ENCODE measurements at places on chromosomes 1 and 21. TPM values are rescaled to one million over a fixed set of nuclear protein-coding genes. Genes with fewer than 3 reads are reported as not detected.

Gene SPRR1B
- total RNA-seq, result 1.1 TPM

Gene ZNF683
- total RNA-seq, result not detected

Gene FMO1
- total RNA-seq, result not detected

Gene RPTN
- total RNA-seq, result not detected

Gene GRIK1
- not detected for total RNA-seq

Gene CD5L
- not detected for total RNA-seq

Gene SMIM1
- 10.3 TPM for total RNA-seq

Gene IL24
- not detected for total RNA-seq

Gene HSD3B2
- total RNA-seq, result not detected

Gene SPATA45
- not detected for total RNA-seq

Gene SAMD11
- 152 TPM for total RNA-seq

Gene FH
- 61.2 TPM for total RNA-seq

Gene KMO
- total RNA-seq, result not detected

Gene PGBD5
- total RNA-seq, result 1.2 TPM

Gene HUNK
- total RNA-seq, result 6.5 TPM

Gene TRIM46
- total RNA-seq, result 4.2 TPM

Gene FMOD
- total RNA-seq, result 2.9 TPM

Gene PDE4B
- 20.5 TPM for total RNA-seq

GRCh38 chr1:216190438-216190837 lies 232.8 kb downstream of the USH2A start:
- no peak overlapping the region for H3K4me3 ChIP-seq
- no peak for DNase-seq
- no peaks in the 10 kb centered on the region for H3K4me1 ChIP-seq
- H3K27ac ChIP-seq, result no peak overlapping the region

DNA sequence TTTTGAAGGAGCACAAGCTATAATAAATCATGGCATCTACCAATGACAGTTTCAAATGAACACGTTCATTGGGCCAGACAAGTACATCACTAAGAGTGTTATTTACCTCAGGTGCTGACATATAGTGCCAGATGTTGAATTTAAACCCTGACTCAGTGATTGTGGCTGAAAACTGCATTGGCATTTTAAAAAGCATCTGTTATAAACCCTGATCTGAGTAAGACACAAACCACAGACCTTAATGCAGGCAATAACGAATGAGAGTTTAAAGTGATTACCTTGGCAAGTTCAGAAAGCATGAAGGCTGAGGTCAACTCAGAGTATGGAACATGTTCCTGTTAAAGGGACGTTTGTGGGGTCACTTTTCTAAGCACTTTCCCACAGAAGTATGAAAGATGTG lies 865.1 kb upstream of the TMPRSS15 start:
- H3K4me1 ChIP-seq, result no peaks in the 10 kb centered on the region
- H3K36me3 ChIP-seq, result no peaks in the 10 kb centered on the region
- DNase-seq, result no peak
- no peak overlapping the region for H3K4me3 ChIP-seq
- no peaks in the 10 kb centered on the region for H3K27me3 ChIP-seq

DNA sequence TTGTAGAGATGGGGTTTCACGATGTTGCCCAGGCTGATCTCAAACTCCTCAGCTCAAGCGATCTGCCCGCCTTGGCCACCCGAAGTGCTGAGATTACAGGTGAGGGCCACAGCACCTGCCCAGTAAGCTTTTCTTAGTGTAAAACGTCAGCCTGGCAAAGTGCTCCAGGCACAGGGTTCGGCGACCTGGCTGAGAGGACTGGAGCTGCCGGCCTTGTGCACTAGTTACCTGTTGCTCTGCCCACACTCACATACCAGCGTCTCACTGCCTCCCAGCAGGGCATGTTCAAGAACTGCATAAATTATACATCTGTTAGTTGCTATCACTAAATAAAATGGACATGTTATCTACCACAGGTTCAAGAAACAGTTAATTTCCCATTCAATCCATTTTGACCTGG lies 55.2 kb downstream of the DEGS1 start:
- DNase-seq, result peak; percentile 52
- no peaks in the 10 kb centered on the region for H3K4me1 ChIP-seq
- H3K27me3 ChIP-seq, result no peaks in the 10 kb centered on the region

GRCh38 chr1:42368096-42368795 lies 12.3 kb upstream of the RIMKLA start:
- H3K4me3 ChIP-seq, result no peak overlapping the region
- H3K27me3 ChIP-seq, result peaks cover 12% of the 10 kb centered on the region
- no peak overlapping the region for H3K27ac ChIP-seq
- no peaks in the 10 kb centered on the region for H3K36me3 ChIP-seq

DNA sequence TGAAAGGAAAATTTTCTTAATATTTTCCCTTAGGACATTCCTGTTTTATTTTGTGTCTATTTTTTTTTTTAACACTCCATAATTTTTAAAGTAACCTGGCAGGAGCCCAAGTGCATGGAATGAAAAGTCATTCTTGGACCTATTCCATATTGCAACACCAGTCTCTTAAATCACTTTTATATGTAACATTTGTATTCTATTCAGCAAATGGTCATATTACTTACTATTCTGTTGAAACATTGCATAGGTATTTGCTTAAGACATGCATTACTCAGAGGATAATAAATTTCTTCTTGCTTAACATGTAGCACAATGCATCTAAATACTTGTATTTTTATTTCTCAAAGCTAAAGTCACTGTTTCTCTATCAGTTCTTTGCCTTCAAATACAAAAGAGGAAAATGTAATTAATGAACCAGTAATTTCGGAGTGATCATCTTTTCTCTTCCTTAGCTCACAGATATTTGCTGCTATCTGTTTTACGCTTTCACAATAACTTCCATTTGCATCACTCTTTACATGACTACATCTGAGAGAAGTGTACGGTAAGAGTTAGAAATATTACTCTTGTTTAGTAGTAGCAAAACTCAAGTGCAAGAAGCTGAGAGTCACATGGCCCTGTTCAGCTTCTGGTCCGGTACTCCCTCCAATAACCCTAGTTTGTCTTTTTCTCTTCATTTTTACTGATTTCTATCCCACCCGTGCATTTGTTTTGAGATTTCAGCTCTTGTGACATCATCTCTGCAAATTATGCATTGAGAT lies 394.8 kb downstream of the USP25 start:
- no peaks in the 10 kb centered on the region for H3K27me3 ChIP-seq
- no peak overlapping the region for H3K27ac ChIP-seq
- DNase-seq, result no peak

GRCh38 chr1:41072051-41072450 lies 50.5 kb upstream of the SLFNL1 start:
- no peak for DNase-seq
- H3K4me3 ChIP-seq, result no peak overlapping the region
- no peaks in the 10 kb centered on the region for H3K27me3 ChIP-seq
- no peaks in the 10 kb centered on the region for H3K4me1 ChIP-seq

DNA sequence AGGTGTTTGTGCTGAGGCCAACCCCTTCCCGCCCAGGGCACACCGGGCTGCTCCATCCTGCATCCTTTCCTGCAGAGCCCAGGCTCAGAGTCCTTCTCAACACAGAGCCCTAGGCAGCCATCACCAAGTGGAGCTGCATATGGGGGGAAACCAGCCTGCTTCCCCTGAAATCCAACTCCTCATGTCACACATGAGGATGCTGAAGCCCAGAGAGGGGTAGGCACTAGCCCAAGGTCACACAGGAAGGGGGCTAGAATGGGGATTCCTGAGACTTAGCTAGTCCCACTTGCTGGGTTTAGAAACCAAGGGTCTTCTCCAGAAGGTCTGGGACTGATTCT lies 5.5 kb upstream of the TNFRSF1B start:
- H3K4me3 ChIP-seq, result no peak overlapping the region
- H3K27me3 ChIP-seq, result peaks cover 3% of the 10 kb centered on the region
- H3K4me1 ChIP-seq, result peaks cover 6% of the 10 kb centered on the region
- DNase-seq, result no peak
- no peaks in the 10 kb centered on the region for H3K36me3 ChIP-seq

- H3K4me1 ChIP-seq, result peaks cover 11% of the 10 kb centered on the region
- H3K27ac ChIP-seq, result no peak overlapping the region
- no peak for DNase-seq
- H3K36me3 ChIP-seq, result peaks cover 39% of the 10 kb centered on the region
- H3K4me3 ChIP-seq, result peak overlapping the region; percentile 99
Observed at GRCh38 chr1:169110236-169110635, 3.7 kb downstream of the ATP1B1 start.

- no peaks in the 10 kb centered on the region for H3K4me1 ChIP-seq
- peaks cover 35% of the 10 kb centered on the region for H3K27me3 ChIP-seq
- no peaks in the 10 kb centered on the region for H3K36me3 ChIP-seq
- peak; percentile 24 for DNase-seq
- H3K4me3 ChIP-seq, result no peak overlapping the region
Observed at GRCh38 chr1:116164604-116165368, 53.6 kb downstream of the MAB21L3 start.

- peaks cover 6% of the 10 kb centered on the region for H3K4me1 ChIP-seq
- no peak overlapping the region for H3K4me3 ChIP-seq
- DNase-seq, result no peak
- no peaks in the 10 kb centered on the region for H3K27me3 ChIP-seq
- H3K36me3 ChIP-seq, result no peaks in the 10 kb centered on the region
Observed at GRCh38 chr1:90175490-90176167, 180.7 kb downstream of the ZNF326 start.

GRCh38 chr1:48817505-48818114 lies 40.9 kb upstream of the BEND5 start:
- H3K27me3 ChIP-seq, result no peaks in the 10 kb centered on the region
- H3K27ac ChIP-seq, result no peak overlapping the region
- DNase-seq, result peak; percentile 93
- no peak overlapping the region for H3K4me3 ChIP-seq
- H3K4me1 ChIP-seq, result no peaks in the 10 kb centered on the region

GRCh38 chr1:18923756-18924211 lies 21.4 kb upstream of the ALDH4A1 start:
- H3K36me3 ChIP-seq, result peaks cover 4% of the 10 kb centered on the region
- DNase-seq, result no peak
- no peak overlapping the region for H3K4me3 ChIP-seq
- H3K4me1 ChIP-seq, result no peaks in the 10 kb centered on the region

- H3K27ac ChIP-seq, result no peak overlapping the region
- H3K4me3 ChIP-seq, result no peak overlapping the region
- peaks cover 18% of the 10 kb centered on the region for H3K4me1 ChIP-seq
- DNase-seq, result no peak
- H3K36me3 ChIP-seq, result no peaks in the 10 kb centered on the region
- no peaks in the 10 kb centered on the region for H3K27me3 ChIP-seq
Observed at GRCh38 chr1:26913389-26913753, 404 bp downstream of the NR0B2 start.

GRCh38 chr1:153612111-153612754 lies 704 bp downstream of the S100A16 start:
- H3K36me3 ChIP-seq, result peaks cover 17% of the 10 kb centered on the region
- peak; percentile 59 for DNase-seq
- peaks cover 3% of the 10 kb centered on the region for H3K4me1 ChIP-seq
- H3K27me3 ChIP-seq, result no peaks in the 10 kb centered on the region

- no peaks in the 10 kb centered on the region for H3K27me3 ChIP-seq
- DNase-seq, result no peak
- H3K27ac ChIP-seq, result no peak overlapping the region
Observed at GRCh38 chr1:85553416-85554335, 26.9 kb upstream of the CCN1 start.

GRCh38 chr21:35294231-35294898 lies 245.3 kb upstream of the RUNX1 start:
- H3K36me3 ChIP-seq, result no peaks in the 10 kb centered on the region
- H3K4me3 ChIP-seq, result no peak overlapping the region
- H3K4me1 ChIP-seq, result peaks cover 8% of the 10 kb centered on the region

DNA sequence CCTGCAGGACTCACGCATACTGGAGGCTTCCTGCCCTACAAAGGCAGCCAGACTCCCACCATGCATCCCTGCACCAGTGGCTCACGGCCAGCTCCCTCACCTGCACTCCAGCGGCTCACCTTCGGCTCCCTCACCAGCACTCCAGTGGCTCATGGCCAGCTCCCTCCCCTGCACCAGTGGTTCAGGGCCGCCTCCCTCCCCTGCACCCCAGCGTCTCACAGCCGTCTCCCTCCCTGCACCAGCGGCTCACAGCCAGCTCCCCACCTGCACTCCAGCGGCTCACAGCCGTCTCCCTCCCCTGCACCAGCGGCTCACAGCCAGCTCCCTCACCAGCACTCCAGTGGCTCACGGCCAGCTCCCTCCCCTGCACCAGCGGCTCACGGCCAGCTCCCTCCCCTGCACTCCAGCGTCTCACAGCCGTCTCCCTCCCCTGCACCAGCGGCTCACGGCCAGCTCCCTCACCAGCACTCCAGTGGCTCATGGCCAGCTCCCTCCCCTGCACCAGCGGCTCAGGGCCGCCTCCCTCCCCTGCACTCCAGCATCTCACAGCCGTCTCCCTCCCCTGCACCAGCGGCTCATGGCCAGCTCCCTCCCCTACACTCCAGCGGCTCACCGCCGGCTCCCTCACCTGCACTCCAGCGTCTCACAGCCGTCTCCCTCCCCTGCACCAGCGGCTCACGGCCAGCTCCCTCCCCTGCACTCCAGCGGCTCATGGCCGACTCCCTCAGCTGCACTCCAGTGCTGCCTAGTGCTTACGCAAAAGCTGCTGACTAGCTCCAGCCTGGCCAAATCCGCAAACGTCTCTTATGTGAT lies 324.5 kb downstream of the NPHP4 start:
- H3K4me1 ChIP-seq, result no peaks in the 10 kb centered on the region
- H3K36me3 ChIP-seq, result no peaks in the 10 kb centered on the region
- no peak overlapping the region for H3K27ac ChIP-seq

DNA sequence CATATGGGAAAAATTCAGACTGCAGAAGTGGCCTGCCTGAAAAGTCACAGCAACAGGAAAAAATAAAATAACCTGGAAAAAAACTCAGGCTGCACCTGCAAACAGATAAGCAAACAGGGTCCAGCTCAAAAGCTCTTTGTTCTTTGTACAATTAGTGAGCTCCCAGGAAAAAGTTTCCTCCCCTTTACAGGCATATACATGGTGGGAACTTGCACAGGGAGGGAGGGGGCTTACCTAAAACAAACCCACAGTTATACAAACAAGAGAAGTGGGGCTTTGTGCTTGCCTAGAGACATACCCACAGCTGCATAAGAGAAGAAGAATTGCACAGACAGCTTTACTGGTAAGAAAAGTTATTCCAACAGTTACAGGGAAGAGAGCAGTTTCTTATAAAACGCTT lies 31.7 kb upstream of the COG2 start:
- H3K36me3 ChIP-seq, result no peaks in the 10 kb centered on the region
- no peak overlapping the region for H3K27ac ChIP-seq
- H3K27me3 ChIP-seq, result no peaks in the 10 kb centered on the region

All from endodermal cell (in vitro differentiated cells).